SK-MEL-5 (cell line): ENCODE measurements at places on chromosomes 3 and 15.

DNA sequence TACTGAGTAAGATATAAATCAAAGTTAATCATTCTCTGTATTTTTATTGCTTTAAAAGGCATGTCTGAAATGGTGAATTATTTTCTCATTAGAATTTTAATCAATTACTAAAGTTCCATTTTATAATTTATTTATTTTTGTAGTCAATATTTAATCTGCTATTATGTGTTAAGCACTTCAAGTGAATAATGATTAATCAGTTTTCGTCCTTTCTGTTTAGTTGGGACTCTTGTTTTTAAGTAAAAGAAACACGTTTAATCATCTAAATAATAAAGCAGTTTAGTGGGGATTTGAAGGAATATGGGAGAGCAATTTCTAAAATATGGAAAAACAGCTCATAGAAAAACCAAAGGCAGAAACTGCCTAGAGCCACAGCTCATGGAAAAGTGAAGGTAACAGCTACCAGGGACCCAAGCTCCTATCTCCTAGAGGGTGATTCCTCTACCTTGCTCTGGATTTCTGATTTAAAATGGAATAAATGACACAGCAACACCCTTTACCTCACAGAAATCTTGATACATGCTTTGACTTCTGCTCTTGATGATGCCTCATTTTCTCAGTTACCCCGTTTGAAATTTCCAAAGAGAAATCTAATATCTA is 28.0 kb upstream of the SUCNR1 start:
- DNase-seq, result no peak

GRCh38 chr3:129793319-129793718 is 100.2 kb downstream of the TMCC1 start:
- DNase-seq, result no peak

GRCh38 chr15:57881361-57881760 is 174.8 kb downstream of the POLR2M start:
- DNase-seq, result no peak

GRCh38 chr15:85785887-85786780 is 8.6 kb downstream of the KLHL25 start:
- no peak for DNase-seq

- no peak for DNase-seq
These were observed 8.3 kb downstream of the MUC4 start for GRCh38 chr3:195803289-195803908.
